Smooth muscle cell of the brain vasculature (primary cell): ENCODE measurements at places on chromosomes 5 and 9.

GRCh38 chr5:124055751-124056150 is 543.8 kb downstream of the CSNK1G3 start:
- DNase-seq, result no peak

DNA sequence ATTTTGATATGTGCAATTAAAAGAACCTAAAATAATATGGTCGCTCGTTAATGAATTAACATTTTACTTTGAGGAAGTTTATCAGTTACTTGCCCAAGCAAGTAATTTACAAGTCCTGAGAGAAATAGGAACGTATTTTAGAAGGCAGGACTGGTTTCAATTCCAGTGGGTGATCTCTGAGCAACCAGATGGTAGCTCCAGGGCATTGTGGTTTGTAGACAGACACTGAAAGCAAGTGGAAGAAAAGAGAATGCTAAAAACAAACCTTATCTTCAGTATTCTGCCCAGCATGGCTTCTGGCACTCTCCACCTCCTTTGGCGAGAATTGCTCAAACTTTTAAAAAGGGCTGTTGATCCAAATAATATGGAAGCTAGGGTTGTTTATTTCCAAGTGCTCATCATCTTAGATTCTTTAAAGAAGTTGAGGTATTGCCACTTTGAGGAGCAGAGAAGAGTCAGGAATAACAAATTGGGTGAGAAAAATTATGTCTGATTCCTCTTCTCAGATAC is 31.8 kb upstream of the ERAP2 start:
- DNase-seq, result no peak

DNA sequence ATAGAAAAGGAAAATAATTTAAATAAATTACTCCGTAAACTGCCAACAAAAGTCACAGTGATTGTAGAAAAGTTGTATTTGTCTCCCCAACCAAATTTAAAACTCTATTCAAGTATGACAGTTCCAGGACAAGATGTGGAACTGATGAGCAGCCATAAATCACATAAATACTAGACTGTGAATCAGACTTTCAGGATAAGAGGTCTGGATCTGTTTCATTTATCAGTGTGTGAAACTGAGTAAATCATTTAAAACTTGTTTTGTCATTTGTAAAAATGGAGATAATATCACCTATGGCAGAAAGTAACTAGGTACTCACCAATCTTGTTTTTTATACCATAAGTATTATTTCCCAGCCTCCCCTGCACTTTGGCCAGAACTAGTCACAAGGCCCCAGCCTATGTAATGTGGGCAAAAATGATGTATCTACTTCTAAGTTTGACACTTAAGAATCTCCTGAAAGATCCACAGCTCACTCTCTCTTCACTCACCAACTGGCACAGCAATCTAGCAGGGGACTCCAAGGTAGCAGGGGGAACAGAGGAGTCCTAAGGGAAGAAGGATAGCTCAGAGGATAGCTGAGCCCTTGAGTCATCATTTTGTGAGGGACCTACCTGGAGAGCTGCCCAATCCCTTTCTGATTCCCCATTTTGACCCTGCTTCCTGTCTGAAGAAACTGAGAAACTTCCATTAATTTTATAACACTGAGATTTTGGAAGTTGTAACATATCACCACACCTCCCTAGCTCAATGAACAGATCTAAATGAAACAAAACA is 31.6 kb downstream of the TMEM161B start:
- DNase-seq, result no peak

GRCh38 chr5:116621599-116621998 is 47.0 kb upstream of the SEMA6A start:
- DNase-seq, result no peak

- DNase-seq, result no peak
Observed at GRCh38 chr5:175572886-175573285, 85.0 kb upstream of the HRH2 start.
